ENCODE measurements at places on chromosomes 6 and 20.

DNA sequence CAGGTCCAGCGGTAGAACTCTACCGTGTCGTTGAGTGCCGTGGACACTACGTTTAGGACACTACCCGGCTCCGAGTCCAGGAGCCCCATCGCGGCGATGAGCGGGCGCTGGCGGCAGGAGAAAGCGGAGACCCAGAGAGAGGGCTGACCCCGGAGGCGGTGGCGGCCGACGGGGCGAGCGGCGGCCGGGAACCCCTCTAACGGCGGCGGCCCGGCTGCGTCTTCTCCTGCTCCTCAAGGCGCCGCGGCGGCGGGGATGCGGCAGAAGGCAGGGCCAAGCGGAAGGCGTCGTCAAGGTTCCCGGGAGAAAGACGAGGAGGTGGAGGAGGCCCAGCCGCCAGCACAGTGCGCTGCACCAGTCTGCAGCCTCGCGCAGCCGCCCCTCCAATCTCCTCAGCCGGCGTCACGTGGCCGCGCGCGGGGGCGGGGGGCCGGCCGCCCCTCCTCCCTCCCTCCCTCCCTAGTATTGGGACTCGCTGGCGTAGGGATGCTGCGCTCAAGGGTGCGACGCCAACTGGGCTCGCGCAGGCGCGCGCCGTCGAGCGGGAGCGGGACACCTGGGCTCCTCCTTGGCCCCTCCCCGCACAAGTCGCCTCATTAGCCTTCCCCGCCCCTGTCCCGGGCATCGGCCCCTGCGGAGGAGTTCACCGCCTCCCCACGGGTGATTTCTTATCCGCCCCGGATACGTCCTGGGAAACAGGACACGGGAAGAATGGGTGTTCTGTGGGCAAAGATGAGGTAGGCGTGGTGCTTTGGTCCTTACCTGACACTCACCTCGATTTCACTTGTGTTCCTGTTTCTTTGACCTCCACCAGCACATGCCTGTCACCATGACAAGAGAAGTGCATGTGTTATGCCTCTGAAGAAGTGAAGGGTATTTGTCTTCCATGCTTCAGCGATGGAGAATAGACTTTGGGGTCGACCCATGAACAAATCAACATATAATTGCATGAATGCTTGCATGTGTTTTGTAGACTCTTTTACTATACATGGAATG is at the start of gene ELOVL4:
Gene ELOVL4, minus strand, starts transcription at position 363 of the 996 bp plus-strand sequence. Its CDS starts 274 bp downstream, at position 89.
- DNase-seq = peak; percentile 63

GRCh38 chr6:20577173-20577688 is 43.0 kb downstream of the CDKAL1 start:
- no peak for DNase-seq

- DNase-seq = peak; percentile 53
These were observed 133.6 kb downstream of the TFAP2B start for GRCh38 chr6:50952092-50952907.

DNA sequence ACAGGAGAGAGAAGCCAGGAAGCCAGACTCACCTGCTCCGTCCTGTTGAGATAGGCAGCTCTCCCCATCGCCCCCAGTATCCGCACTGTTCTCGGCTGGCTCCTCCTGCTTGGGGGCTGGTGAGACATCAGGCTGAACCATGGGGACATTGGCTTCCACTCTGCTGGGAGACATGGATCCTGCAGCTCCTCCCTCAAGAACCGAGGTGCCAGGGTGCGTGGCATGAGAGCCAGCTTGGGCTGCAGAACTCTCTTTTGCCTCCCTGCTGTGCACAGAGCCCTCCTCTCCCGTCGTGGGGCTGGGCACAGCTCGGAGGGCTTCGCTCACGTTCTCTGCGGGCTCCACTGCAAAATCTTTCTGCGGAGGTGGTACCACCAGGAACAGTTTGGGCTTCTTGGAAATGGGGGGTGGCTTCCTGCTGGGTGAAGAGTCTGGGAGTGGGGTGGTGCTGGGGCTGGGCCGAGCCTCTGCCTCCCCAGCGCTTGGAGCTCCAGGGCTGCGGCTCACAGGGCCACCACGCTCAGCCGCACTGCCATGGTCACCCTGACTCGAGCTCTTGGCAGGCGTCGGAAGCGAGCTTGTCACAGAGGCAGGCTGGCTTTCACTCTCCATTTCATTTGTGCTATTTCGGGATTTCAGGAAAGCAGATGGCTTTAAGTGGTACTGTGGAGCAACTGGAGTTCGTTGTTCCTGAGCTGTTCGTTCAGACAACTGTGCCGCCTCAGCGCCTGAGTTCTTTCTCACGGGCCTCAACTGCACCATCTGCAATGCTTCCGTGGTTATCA is 26.5 kb downstream of the HEBP2 start:
- DNase-seq = no peak

- no peak for DNase-seq
These were observed 127.0 kb upstream of the TFAP2D start for GRCh38 chr6:50586331-50586675.

GRCh38 chr6:166582258-166582657 is 4.2 kb downstream of the RAMACL start:
- no peak for DNase-seq

Measured in kidney tubule cell (primary cell).